ENCODE measurements at places on chromosomes 1 and 21. TPM values are rescaled to one million over a fixed set of nuclear protein-coding genes. Genes with fewer than 3 reads are reported as not detected.

The L1TD1 gene
- not detected for total RNA-seq

The SMAP2 gene
- 23.1 TPM for total RNA-seq

DNA sequence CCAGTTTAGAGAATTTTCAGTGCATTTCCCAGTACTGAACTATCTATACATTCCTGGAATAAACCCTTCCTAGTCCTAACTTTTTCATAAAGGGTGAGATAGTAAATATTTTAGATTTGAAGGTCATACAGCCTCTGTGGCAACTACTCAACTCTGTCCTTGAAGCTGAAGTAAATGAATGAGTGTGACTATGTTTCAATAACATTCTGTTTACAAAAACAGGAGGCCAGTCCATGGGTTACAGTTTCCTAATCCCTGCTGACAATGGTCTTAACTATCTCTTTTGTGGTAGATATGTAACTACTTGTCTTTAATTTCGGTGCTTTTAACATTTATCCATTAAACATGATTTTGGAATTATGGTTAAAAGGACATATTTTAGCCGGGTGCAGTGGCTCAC lies 4.3 kb downstream of the ZNF684 start:
- DNase-seq, result no peak

- no peak for DNase-seq
Observed at GRCh38 chr1:16199157-16199501, 13.3 kb downstream of the ARHGEF19 start.

GRCh38 chr1:75522389-75522788 lies 88.5 kb downstream of the SLC44A5 start:
- DNase-seq, result no peak

The F5 gene
- total RNA-seq, result not detected

The TMIGD3 gene
- total RNA-seq, result not detected

The CASQ2 gene
- total RNA-seq, result not detected

- DNase-seq, result peak; percentile 74
Observed at GRCh38 chr1:147579532-147579931, 38.2 kb downstream of the BCL9 start.

DNA sequence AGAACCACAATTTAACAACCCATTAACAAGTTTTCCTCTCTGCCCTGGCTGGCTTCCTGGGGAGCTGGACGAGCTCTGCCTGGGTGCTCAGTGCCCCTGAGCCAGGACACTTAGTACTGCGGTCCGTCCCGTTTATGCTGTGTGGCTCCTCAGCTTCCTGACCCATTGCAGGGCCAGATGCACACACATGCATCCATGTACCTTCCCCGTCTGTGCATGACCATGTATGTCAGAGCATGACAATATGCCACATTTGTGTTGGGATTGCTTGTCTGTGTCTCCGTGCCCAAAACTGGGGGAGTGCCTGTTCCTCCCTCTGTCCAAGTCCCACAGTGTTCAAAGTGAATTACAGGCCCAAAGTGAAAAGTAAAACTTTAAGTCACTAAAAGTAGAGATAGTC lies 9.7 kb upstream of the TFF3 start:
- DNase-seq, result no peak

- DNase-seq, result no peak
Observed at GRCh38 chr1:204680461-204680860, 5.1 kb downstream of the LRRN2 start.

DNA sequence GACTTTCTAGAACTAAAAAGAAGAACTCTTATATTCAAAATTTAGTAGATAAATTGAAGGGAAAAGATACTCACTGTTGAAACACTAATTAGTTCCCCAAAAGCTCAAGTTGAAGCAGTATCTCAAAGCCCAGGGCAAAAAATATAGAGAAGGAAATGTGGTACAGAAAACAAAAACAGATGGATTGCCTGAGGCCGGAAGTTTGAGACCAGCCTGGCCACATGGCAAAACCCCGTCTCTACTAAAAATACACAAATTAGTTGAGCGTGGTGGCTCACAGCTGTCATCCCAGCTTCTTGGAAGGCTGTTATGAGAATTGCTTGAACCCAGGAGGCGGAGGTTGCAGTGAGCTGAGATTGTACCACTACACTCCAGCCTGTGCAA lies 36.0 kb downstream of the FAM177B start:
- DNase-seq, result no peak

DNA sequence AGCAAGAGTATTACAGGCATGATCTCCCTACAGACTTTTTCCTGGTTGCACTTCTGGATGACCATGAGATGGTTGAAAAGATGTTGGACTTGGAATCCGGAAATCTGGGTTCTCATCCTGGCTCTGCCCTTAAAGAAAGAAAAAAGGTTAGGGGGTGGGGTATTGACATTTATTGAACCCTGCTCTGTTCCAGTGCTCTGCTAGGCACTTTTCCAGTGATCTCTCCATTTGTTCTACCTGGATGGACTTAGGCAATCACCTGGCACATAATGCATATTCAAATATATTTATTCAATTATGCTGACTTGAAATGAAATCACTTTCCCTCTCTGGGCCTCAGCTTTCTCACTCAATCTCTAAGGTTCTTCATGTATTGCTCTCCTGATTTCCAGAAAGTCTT lies 101.0 kb upstream of the NFIA start:
- DNase-seq, result no peak

DNA sequence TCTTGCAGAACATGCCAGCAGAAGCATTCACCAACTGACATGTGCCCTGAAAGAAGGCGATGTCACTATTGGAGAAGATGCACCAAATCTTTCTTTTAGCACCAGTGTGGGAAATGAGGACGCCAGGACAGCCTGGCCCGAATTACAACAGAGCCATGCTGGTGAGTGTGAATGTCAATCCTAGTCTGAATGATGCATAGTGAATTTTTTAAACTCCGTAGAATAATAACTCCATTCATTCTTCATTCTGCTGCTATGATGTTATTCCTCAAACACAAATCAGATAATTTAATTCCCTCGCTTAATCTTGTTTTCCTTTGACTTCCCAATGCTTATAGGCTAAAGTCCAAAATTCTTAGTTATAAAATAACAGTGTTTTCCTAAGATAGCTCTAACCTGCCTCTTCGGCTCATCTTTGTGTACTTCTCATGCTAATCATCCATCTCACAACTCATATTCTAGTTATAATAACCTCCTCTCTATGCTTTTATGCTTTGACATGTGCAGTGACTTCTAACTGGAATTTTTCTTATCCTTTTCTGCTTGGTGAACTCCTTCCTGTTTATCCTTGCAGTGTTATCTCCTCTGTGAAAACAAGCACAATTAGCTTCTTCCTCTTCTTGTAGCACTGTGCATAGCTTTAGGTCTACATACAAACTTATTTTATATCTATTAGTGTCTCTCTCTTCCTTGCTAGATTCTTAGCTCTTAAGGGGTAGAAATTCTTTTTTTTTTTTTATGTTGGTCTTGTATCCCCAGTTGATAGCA lies 14.4 kb downstream of the SDCCAG8 start:
- DNase-seq, result no peak

DNA sequence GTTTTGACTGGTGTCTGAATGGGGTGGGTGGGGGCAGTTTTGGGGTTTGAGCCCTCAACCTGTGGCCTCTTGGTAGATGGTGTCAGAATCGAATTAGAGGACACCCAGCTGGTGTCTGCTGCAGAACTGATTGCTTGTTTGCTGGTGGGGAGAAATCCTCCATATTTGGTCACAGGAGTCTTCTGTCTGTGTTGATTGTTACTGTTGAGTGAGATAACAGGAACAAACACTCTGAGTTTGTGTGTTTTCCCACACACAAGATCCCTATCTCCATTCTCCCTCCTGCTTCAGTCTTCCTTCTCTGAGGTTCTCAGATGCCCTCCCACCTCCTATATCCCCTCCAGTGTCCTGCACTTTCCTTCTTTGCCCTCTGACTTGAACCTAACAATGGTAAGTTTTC lies 19.1 kb upstream of the CGN start:
- no peak for DNase-seq

Data from H4 (cell line).